ENCODE measurements at places on chromosomes 7 and 10.

GRCh38 chr10:120473593-120473992 lies 16.6 kb downstream of the PLPP4 start:
- no peak for DNase-seq

GRCh38 chr10:11986593-11987216 lies 55.9 kb downstream of the UPF2 start:
- DNase-seq: peak; percentile 7

- DNase-seq: no peak
These were observed 44.5 kb downstream of the CAMK1D start for GRCh38 chr10:12393831-12394230.

- peak; percentile 14 for DNase-seq
These were observed 109.5 kb upstream of the TMEM72 start for GRCh38 chr10:44801383-44802327.

DNA sequence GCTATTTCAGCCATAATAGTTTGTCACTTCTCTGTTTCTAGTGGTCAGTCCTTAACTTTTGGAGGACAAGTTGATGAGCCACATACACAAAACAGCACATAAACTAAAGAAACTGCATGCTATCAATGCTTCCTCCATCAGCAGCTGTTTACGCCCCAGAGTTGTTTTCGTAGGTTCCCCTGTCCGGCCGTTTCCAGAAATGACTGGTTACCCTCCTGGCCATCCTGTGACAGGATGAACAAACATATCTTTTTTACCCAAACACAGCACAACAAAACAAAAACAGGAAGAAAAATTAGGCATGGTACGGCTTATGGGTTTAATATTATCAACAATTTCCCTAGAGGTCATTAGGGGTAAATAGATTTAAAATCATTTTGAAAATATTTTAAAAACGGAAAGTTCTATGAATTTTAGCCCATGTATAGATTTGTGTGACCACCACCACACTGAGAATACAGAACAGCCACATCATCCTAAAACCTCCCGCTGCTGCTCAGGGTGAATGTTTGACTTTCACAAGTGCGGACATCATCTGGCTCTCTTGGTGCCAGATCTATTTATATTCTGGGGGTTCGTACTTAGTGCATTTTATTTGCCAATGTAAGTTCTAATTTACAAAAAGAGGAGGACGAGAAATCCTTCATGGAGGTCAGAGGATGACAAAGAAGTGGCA lies 74.8 kb downstream of the HIPK2 start:
- no peak for DNase-seq

DNA sequence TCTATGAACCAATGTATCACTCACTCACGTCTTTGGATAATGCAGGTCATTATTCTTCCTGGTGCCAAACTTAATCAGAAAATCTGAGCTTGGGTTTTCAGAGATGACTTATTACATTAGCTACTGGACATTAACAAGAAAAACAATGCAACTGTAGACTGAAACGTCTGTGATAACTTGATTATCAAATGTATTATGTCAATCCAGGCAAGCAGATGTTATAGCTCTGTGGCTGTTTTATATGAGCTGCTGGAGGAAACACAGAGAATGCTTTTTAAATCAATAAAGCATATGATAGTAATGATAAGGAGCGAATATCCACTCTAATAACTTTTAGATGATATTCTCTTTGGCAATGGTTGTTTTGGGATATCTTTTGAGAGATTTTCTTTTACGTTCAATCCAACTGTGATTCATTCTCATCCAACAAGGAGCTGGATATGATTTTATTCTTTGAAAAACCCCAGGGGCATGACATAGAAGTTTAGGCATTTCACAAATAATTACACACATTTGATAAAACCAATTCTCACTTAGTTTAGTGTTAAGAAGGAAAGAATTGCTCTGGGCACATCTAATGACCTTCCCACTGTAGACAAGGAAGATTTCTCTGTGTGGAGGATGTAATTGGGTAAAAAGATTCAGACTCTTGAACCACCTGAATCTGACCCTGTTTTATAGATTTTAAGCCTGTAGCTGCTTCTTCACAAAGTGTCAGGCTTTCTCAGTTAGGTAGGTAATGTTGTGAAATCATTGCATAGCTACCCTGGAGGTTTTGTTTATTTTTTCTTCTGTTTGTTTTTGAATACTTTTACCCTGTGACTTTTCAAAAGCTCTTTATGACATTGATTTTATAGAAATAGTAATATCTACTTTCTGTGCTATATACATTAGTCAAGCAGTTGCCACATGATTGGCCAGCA lies 1124.7 kb downstream of the DNAJB9 start:
- no peak for DNase-seq

GRCh38 chr10:128476845-128477244 lies 350.6 kb upstream of the MKI67 start:
- no peak for DNase-seq

DNA sequence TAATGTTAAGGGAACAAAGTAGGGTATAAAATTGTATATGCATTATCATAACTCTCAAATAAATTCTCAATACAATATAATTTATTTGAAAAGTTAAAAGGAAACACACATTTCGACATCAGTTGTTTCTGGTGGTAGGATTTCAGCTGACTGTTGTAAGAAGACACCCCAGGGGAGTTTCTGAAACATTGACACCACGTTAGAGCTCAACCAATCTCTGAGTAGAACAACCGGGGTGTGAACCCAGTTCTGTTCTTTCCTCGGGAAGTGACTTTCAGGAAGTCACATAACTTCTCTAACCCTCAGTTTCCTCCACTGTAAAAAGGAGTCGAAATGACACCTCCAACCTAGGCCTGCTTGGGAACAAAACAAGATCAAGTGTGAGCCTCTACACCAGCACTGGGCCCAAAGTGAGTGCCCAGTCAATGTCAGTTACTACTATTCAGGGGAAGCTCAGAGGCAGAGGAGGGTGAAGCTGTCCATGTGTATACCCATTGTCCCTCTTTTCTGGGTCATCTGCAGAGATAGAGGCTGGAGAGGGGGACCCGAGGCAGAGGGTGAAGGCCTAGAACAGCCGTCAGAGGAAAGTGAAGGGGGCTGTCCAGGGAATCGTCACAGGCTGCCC lies 67.1 kb downstream of the AOAH start:
- no peak for DNase-seq

DNA sequence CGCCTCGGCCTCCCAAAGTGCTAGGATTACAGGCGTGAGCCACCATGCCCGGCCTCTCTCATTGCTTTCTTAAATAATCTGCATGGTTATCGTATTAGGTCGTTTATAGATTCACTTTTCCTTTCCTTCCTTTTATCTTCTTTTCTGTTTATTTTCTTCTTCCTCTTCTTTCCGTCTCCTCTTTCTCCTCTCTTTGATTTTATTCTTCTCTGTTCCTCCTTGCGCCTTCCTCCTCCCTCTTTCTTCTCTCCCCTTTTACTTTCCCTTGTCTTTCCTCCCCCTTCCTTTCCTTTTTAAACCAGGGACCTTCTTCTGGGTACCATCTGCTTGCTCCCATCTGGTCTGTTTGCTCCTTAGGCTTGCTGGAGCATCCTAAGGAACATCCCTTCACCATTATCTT lies 18.6 kb downstream of the MLLT10 start:
- no peak for DNase-seq

DNA sequence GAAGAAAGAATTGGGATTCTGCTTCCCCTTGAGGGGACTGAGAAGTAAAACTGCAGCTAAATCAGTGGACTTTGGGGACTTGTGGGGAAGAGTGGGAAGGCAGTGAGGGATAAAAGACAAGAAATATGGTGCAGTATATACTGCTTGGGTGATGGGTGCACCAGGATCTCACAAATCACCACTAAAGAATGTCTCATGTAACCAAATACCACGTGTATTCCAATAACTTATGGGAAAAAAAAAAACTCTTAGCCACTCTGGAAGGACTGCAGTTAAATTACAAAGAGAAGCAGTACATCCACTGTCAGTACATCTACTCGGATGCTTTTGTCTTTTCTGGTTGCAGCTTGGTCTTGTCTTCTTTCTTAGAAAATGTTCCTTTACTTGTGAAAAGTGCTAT lies 27.4 kb upstream of the GOT1 start:
- DNase-seq: no peak

DNA sequence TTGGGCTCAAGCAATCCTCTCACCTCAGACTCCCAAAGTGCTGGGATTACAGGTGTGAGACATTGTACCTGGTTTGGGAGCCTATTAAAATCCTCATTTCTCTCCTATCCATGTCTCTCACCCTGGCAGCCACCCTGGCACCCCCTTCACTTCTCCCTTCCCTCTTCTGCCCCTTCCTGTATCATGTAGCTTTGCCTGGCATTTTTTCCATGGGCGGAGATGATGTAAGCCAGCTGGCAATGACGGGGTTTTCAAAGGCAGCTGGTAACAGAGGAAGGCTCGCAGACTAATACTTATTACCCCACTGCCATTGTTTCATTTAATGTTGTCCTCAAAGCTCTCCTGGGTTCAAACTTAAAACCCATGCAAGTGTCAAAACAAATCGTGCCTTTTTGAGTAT lies 61.9 kb downstream of the RGS10 start:
- DNase-seq: no peak

- no peak for DNase-seq
These were observed 26.0 kb upstream of the MCU start for GRCh38 chr10:72665925-72666324.

GRCh38 chr7:4700577-4701235 lies 18.6 kb downstream of the FOXK1 start:
- DNase-seq: no peak

DNA sequence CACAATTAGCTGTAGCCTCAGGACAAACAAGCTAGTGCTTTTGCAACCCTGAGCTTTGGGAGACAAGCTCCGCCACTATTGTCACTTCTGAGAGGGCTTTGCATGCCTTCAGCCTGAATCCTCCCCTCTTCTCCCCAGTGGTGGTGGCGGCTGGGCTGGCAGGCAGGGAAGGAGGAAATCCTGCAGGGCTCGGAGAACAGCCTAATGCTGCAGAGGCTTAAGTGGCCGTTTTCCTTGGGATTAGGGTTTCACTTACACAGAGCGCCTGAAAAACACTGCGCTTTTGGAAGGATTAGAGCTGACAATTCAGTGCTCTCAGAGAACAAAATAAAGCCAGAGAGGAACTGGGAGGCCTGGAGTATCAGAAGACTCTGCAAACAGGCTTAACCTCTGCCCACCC lies 71.3 kb downstream of the PAX2 start:
- DNase-seq: no peak

DNA sequence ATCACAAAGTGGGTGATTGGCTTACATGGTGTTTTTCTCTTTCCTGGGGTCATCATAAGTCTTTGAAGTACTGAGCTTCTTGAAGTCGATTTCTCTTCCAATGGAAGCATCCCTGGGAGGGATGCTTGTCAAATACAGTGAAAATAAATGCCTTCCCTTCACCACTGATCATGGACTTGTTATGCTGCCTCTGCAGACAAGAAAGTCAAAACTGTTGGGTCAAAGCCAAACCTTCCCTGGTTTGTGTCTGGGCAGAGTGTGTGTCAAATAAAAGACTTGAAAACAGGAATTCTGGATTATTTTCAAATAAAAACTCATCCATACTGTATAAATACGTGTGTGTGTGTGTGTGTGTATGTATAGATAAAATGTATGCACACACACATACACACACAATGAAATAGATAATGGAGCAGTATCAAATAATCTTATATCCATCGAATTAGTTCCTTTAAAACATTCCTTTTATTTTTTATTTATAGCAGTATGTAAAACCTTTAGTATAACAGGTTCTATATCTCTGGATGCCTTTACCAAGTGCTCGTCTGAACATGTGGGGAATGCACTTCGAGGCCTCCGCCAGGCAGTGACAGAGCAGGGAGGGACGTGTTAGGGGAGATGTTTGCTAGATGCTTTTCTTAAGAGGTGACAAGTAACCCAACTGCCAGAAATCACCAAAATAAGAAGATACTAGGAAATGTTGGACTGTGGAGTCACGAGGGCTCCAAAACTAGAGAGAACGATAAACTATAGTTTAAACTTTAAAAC lies 27.2 kb upstream of the WNT16 start:
- DNase-seq: no peak

Measured in amygdala (tissue), 56 donors.